ENCODE measurements at places on chromosomes 12 and 14.

DNA sequence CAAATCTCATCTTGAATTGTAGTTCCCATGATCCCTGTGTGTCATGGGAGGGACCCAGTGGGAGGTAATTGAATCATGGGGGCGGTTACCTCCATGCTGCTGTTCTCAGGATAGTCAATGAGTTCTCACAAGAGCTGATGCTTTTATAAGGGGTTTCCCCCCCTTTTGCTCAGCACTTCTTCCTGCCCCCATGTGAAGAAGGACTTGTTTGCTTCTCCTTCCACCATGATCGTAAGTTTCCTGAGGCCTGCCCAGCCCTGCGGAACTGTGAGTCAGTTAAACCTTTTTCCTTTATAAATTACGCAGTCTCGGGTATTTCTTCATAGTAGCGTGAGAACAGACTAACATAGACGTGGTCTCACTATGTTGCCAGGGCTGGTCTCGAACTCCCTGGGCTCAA is 56.1 kb upstream of the EIF5 start:
- no peak for DNase-seq

DNA sequence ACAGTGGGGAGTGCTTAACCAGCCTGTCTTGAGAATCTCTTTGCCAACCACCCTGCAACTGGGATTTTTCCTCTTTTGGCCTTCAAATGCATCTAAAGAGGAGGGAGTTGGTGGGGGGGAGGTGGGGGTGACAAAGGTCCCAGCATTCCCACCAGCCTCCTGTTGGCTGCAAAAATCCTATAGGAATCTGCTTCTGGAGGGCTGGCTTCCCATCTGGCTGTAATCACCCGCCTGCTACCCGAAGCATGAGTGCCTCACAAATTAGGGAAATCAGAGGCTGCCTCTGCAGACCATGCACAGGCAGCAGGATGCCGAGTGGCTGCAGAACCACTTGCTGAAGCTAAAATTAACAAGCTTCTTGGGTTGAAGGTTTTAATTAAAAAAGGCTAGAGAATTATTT is 73.9 kb upstream of the WSCD2 start:
- no peak for DNase-seq

DNA sequence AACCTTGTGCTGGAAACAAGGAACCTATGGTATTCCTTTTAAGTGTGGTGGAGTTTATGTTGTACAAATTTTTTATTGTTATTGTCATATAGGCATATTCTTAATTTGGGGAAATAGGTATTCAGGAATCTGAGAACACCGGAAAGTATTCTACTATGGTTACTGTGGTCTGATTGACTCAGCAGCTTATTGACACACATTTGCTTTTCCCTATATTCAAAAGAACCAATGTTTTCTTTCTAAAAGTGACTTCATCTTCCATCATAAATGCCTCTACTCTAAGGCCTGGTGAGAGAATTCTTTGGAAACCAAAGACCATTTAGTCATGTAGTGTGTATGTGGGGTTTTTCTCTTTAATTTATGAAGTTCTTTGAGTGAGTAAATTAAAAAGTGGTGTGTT is 474.8 kb downstream of the TMTC2 start:
- no peak for DNase-seq

- DNase-seq, result no peak
Measured at GRCh38 chr12:46266869-46267574, 1.8 kb downstream of the SLC38A1 start.

DNA sequence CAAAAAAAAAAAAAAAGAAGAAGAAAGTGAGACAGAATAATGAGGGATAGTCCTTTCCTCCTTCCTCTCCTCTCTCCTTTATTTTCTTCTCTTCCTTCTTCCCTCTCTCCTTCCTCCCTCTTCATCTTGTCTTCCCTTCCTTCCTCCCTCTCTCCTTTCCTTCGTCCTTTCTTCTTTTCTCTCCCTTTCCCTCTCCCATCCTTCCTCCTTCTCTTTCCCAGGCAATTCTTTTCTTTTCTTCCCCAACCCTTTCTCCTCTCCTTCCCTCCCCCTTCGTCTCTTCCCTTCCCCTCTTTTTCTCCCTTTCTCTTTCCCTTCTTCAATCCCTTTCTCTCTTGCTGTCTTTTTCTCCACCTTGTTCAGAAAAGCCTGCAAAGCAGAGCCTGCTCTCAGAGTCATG is 3.6 kb upstream of the CHST11 start:
- DNase-seq, result no peak

GRCh38 chr14:96962337-96962736 is 165.2 kb downstream of the VRK1 start:
- no peak for DNase-seq

DNA sequence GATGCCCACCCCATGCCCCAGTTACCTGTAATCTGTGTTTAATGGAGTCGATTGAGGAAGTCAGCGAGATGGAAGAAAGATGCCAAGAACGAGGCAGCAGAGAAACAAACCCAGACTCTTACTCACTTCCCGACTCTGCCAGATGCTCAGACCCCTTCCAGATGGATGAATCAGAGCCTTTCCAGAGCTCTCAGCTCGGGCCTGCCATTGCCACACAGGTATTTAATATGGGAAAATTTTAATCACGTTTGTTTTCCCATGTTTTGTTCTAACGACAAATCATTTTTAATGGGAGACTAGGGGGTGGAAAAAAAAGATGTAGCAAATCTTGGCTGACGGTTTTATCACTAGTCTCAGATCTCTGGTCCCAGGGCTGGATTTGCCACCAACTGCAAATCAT is 72.5 kb upstream of the SRRM4 start:
- no peak for DNase-seq

DNA sequence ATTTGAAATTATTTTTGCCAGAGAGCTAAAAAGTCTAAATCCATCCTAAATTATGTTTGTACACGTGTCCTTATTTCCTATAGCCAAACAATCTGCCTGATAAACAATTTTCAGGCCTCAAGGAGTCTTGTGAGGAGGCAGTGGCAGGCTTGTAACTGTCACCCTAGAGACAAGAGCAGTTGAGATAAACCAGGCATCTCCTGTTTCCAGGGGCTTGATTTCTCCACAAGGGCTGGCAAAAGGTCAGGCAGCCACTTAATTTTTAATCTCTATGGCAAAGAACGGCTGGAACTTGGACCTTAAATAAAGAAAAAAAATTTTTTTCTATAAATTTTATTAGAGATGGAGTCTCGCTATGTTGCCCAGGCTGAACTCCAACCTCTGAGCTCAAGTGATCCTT is 15.5 kb downstream of the PKP2 start:
- DNase-seq, result no peak

GRCh38 chr12:96039516-96039915 is 4.1 kb upstream of the LTA4H start:
- DNase-seq, result no peak

DNA sequence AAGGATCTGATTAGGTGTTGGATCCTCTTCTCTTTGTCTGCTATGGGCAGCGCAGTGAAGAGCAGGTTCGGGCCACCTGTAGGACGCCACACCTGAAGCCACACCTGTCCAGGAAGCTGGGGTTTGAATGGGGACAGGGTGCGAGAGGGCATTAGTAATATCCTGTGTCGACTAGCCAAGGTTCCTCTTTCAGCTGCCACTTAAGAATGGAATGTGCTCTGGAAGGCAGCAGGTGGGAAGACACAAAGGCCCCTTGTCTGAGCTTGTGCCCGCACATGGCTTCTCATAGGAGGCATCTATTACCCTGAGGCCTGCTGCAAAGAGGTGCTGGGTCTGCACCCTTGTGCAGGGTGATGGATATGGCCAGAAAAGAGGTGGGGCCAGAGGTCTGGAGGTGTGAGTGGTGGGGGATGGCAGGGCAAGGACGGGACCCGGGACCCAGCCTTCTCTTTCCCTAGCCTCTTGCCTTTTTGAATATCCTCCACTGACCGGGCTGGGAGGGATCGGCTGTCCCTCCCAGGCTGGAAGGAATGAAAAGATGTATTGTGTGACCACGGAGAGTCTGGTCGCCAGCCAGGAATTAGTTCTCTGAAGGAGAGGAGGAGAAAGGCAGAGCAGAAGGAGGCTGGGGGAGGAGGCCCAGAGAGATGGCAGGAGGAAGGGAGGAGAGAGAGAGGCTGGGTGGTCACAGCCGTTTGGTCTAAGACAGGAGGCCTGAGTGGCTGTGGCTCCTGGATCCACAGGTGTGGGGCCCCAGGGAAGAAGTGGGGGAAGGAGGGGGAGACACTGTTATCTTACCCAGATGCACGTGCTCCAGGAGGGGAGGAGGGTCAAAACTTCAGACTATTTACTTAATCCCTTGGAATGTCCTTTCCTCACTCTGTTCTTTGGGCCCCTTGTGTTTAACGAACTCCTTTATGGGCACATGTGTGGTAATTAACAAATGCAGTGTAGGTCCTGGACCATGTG is 101.5 kb downstream of the SMOC1 start:
- DNase-seq, result no peak

- DNase-seq, result peak; percentile 38
Measured at GRCh38 chr14:21913759-21914158, 240.1 kb upstream of the OR4E1 start.

GRCh38 chr14:50615552-50615951 is 52.6 kb downstream of the SAV1 start:
- DNase-seq, result no peak

- DNase-seq, result no peak
Measured at GRCh38 chr12:116303929-116304328, 26.4 kb upstream of the MED13L start.

DNA sequence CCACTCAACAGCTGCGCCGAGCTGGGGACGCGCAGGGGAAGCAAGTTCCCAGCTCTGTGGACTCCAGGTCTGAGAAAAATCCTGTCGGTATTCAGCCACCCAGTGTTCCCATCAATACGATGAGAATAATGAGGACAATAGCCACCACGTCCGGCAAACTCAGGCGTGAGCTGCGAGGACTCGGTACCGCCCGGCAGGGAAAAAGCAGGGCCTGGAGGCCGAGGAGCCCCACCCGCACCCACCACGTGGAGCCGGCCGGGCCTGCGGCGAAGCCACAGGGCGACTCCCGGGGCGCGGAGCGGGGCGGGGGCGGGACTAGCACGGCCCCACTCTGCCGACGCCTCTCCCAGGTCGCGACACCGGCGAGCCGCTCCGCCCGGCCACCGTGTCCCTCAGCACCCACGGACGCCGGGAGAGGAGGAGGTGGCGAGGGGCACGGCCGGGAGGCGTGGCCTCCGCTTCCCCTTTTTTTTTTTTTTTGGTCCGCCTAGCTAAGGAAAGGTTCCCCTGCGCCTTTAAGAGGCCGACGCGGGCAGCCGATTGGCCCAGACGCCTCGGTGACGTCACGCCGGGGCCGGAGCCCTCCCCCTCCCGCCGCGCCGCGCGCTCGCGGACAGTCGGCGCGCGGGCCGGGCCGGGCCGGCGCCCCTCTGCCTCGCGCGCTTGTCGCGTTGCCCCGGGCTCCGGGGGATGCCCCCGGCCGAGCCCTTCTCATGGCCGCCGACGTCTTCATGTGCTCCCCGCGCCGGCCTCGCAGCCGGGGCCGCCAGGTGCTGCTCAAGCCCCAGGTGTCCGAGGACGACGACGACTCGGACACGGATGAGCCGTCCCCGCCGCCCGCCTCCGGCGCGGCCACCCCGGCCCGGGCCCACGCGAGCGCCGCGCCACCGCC is at the start of gene MLXIP:
Gene MLXIP, plus strand, starts transcription at position 616 of the 892 bp plus-strand sequence. Its CDS starts 98 bp downstream, at position 714.
- peak; percentile 95 for DNase-seq

- peak; percentile 60 for DNase-seq
Measured at GRCh38 chr12:50072198-50072907, 12.8 kb upstream of the SMARCD1 start.

DNA sequence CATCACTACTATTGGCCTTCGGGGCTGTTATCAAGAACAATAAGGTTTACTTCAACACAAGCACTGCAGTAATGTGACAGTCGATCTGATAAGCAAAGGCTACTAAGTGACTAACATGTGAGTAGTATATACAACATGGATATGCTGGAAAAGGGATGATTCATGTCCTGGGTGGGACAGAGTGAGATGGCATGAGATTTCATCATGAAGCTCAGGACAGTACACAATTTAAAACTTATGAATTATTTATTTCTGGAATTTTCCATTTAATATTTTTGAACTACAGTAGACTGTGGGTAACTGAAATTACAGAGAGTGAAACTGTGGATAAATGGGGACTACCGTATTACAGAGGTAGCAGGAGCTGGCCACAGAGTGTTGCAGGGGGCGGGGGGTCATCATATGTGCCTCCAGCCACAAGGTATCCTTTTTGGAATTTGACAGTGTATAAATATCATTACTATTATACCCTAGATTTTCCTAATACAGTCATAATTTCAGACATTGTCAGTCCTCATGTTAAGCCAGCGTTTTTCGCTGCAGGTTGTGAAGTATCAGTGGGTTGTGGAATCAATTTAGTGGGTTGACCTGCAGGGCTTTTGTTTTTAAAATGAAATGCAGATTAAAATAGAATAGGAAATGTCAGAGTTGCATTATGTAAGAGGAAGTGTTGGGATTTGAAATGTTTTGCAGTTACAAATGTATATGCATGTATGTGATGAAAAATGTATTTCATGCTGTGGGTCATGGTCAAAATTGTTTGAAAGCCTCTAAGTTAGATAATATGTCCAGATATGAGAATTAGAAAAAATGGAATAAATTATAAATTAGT is 148.0 kb upstream of the NUDT4 start:
- DNase-seq, result no peak

DNA sequence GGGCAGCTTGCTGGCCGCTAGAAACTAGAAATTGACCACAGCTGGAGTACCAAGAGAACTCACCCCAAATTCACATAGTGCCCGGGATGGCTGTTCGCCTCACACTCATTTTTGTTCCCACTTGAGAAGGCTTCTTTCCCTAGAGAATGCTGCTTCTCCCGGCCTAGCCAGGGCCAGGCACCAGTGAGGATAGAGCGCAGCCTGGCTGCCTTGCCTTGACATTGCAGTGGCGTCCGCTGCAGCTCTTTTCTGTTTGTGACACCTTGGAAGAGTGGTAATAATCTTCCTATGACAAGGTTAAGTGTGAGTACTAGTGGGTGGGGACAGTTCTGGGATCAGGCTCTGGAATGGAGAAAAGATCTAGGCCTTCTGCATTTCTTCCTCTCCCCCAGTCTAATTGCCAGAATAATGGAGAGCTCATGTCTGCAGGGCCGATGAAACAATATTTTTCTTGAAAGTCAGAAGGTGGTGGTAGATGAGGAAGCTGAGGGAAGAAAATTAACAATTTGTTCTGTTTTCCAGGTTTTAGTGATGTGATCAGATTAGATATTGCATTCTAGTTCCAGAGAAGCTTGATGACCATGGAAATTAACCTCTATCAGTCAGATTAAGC is 3.7 kb downstream of the TMEM253 start:
- peak; percentile 44 for DNase-seq

DNA sequence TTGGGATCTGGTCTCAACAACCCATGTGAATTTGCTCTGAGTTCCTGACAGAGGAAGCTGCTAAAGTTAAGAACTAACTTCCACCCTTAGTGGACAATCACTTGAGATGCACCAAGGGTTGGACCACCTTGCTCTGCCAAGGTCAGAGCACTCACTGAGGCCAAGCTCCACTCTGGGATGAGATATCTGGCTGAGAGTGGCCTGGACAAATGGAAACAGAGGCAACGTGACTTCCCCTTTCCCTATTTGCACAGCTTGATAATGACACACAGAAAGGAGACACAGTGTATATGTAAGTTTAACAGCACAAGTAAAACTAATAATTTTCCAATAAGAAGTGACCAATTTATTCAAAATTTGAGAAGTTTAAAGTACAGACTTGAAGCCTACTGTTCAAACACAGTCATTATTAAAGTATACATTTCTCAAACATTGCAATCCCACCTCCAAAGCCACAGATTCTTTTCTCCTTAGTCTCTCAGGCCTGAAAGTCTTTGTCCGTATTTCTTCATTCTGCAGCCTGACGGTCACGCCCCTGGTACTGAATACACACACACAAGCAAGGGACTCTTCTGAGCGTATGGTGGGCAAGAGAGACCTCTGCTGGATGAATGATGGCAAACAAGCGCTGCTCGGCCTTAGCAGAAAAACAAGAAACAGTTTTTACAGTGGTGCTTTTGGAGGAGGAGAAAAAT is 28.6 kb downstream of the TMEM30B start:
- DNase-seq, result peak; percentile 65

GRCh38 chr14:32980902-32981501 is 42.3 kb downstream of the NPAS3 start:
- DNase-seq, result no peak
